ENCODE measurements at places on chromosomes 7 and 10.
A peak's percentile ranks its signal among the peaks of the same experiment; 100 is the strongest.

- no peak for DNase-seq
These were observed 69.3 kb downstream of the OSBPL3 start for GRCh38 chr7:24910551-24911212.

DNA sequence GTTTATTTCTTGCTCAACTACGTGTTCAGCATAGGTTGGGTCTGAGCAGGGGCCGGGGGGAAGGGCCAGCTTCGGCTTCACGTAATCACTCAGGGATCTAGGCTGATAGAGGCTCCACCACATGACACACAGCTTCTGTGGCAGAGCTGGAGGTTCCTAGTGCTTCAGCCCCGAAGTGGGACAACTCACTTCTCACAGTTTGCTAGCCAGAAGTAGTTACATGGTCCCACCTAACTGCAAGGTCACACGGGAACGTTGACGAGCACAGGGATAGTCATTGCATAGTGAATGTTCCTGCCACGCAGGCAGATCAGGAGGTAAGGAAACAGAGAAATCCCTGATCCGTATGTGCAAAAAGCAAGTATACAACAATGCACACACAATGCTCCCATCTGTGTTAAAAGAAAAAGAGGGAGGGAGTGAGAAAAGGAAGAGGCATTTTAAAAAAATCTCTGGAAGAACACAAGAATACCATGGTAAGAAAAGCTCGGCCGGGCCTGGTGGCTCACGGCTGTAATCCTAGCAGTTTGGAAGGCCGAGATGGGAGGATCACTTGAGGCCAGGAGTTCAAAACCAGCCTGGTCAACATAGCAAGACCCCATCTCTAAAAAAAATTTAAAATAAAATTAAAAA lies 16.9 kb downstream of the SMURF1 start:
- no peak for DNase-seq

- DNase-seq = no peak
These were observed 1.7 kb downstream of the CDK6 start for GRCh38 chr7:92834507-92835260.

DNA sequence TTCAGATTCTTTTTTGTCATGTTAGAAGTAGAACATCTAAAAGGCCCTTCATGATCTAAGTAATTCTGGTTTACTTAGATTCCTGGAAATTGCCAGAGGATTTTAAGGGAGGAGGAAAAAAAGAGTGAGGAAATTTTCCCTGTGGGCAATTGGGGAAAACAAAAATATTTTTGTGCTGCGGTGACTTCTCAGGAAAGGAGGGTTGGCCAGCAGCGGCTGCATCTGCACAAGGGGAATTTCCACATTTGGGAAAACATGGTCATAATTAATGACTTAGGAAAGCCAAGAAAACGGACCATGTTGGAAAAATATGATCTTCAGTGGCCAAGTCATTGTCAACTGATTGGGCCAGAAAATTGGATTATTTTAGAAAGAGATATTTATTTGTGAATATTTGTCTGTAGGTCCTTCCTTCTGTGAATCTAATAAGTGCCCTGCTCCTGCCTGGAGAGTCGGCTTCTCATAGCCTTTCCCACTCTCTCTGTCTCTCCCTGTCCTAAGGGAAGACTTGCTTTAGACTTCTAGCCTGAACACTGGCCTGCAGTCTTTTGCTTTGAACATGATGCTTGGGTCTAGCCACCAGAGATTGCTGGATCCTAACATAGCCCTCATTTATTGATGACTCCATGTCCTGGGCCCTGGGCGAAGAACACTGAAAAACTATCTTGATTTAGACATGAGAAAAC lies 124.2 kb upstream of the MKLN1 start:
- DNase-seq = no peak

DNA sequence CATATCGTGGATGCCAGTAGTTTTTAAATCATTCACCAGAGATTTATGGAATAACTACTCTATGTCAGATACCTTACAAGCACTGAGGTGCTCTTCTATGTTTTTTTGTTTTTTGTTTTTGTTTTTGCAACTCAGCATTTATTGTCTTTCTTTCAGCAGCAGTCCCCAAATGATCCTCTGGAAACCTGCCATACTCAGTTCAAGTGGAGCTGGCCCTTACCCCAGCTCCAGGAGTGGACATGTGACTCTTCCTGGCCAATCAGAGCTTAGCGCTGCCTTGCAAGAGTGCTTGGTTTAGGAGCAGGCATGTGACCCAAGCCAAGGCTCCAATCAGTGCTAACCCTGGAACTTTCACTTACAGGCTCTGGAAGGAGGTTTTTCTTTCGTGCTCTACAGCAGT lies 356.6 kb upstream of the ZMIZ1 start:
- DNase-seq = no peak

DNA sequence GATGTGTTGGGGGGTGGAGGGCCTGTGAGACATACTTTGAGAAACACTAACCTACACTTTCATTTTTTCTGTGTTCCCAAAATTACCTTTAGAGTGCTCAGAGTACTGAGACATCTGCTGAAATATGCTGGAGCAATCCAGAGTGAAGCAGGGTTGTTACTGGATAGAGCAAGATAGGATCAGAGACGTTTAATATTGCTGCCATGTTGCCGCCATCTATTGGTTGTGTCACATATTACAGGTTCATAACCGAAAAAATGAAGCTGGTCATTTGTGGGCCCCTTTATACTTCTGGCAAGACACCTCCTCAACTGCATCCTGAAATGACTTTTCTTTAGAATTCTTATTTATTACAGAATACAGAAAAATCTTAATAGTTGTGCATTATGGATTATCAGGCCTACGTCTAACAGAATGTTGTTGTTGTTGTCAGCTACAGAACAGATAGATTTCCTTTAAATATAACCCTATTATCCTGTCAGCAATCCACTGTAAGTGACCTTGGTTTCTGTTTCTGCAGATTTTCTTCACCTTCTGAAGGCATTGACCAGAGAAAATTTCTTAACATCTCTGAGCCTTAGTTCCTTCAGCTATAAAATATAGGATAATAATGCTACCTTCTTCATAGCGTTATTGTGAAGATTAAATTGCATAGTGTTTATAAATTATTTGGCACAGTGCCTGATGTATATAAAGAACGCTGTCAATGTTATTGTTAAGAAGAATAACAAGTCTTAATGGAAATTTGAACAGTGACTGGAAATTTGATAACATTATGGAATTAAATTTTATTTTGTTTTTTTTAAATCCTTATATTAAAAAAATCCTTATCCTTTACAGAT lies 16.2 kb upstream of the DLD start:
- DNase-seq = peak; percentile 65

- DNase-seq = no peak
These were observed 9.4 kb downstream of the HACD1 start for GRCh38 chr10:17607603-17608332.

GRCh38 chr7:900331-901040 lies 24.1 kb downstream of the GET4 start:
- no peak for DNase-seq

GRCh38 chr7:68967598-68967997 lies 630.7 kb upstream of the AUTS2 start:
- no peak for DNase-seq

DNA sequence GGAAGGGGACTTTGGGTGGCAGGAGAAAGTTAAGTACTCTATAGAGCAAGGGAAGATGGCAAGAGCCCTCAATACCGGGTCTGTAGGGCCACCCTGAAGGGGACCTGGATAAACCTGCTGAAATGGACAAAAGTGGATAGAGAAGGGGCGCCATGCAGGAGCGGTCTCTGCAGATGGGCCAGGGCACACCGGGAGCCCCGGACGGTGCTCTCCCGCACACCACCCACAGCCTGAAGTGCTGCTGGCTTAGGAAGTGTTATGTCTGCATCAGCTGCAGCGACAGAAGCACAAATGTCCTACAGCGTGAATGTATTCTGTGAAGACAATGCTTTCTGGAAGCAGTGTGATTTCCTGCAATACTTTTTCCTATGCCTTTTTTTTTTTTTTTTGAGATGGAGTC lies 37.7 kb downstream of the BRI3 start:
- no peak for DNase-seq
